ENCODE measurements at places on chromosomes 2 and 18. TPM values are rescaled to one million over a fixed set of nuclear protein-coding genes. Genes with fewer than 3 reads are reported as not detected.

- peaks cover 44% of the 10 kb centered on the region for H3K36me3 ChIP-seq
- no peak overlapping the region for H3K27ac ChIP-seq
- H3K4me3 ChIP-seq = no peak overlapping the region
- no peak for DNase-seq
- H3K27me3 ChIP-seq = no peaks in the 10 kb centered on the region
These were observed 23.6 kb upstream of the MSH2 start for GRCh38 chr2:47379384-47379783.

GRCh38 chr2:42297322-42297936 is 63.6 kb downstream of the COX7A2L start:
- H3K4me1 ChIP-seq = no peaks in the 10 kb centered on the region
- peaks cover 3% of the 10 kb centered on the region for H3K36me3 ChIP-seq
- H3K27ac ChIP-seq = no peak overlapping the region
- H3K27me3 ChIP-seq = no peaks in the 10 kb centered on the region
- H3K4me3 ChIP-seq = no peak overlapping the region
- DNase-seq = no peak

DNA sequence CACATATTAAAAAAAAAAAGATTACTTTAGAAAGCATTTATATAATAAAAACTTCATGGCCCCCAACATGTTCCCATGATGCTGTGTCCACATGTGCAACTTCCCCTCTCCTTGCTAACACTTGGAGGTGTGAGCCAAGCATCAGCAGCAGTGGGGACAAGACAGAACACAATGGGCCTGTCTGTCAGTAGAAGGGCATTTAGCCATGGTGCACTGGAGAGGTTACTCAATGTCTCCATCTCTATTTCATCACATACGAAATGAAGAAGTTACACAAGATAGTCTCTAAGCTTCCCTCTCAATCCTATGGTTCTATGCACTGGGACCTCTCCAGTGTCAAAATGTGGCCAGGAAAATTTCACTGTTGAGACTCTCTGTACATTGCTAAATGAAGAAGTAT is 2.5 kb downstream of the VIT start:
- H3K4me1 ChIP-seq = no peaks in the 10 kb centered on the region
- no peak for DNase-seq
- no peaks in the 10 kb centered on the region for H3K36me3 ChIP-seq
- H3K27me3 ChIP-seq = no peaks in the 10 kb centered on the region
- no peak overlapping the region for H3K27ac ChIP-seq

GRCh38 chr18:56238576-56238975 is 399.8 kb downstream of the TXNL1 start:
- no peaks in the 10 kb centered on the region for H3K4me1 ChIP-seq
- H3K27ac ChIP-seq = no peak overlapping the region
- no peak for DNase-seq
- no peaks in the 10 kb centered on the region for H3K36me3 ChIP-seq
- H3K4me3 ChIP-seq = no peak overlapping the region

Gene MYOM1
- 2.1 TPM for polyA plus RNA-seq

- H3K4me1 ChIP-seq = no peaks in the 10 kb centered on the region
- DNase-seq = no peak
These were observed 92.0 kb upstream of the LMAN1 start for GRCh38 chr18:59451073-59451472.

Gene GALR1
- polyA plus RNA-seq = not detected

Gene DTNB
- polyA plus RNA-seq = 23.0 TPM

Gene CRYGC
- polyA plus RNA-seq = not detected

DNA sequence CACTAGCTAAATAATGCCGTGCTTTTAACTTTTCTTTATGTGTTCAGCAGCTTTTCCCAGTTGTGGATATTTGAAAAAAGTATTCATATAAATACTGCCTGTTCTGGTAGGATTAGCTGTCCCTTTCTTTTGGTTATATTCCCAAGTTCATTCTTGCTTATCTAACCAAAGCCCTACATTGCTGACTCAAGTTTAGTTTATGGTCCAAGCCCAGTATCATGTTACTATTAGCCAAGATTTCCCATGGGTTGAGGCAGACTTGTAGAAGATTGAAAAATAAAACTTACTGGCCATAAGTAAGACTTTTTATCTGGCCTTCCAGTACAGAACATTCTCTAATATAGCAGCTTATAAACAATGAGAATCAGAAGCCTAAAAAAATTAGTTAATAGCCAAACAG is 49.7 kb upstream of the NFE2L2 start:
- no peaks in the 10 kb centered on the region for H3K36me3 ChIP-seq
- H3K4me1 ChIP-seq = peaks cover 2% of the 10 kb centered on the region
- H3K27me3 ChIP-seq = no peaks in the 10 kb centered on the region
- H3K27ac ChIP-seq = peak overlapping the region; percentile 64
- peak overlapping the region; percentile 12 for H3K4me3 ChIP-seq
- no peak for DNase-seq

Gene LONRF2
- 1.1 TPM for polyA plus RNA-seq

Gene SAG
- not detected for polyA plus RNA-seq

Gene ATF2
- 14.1 TPM for polyA plus RNA-seq

Gene PLGLB2
- 1.3 TPM for polyA plus RNA-seq

- DNase-seq = no peak
- no peaks in the 10 kb centered on the region for H3K27me3 ChIP-seq
- no peak overlapping the region for H3K4me3 ChIP-seq
- no peaks in the 10 kb centered on the region for H3K4me1 ChIP-seq
These were observed 8.1 kb upstream of the SSB start for GRCh38 chr2:169790581-169790980.

Gene STPG4
- polyA plus RNA-seq = not detected

Gene CREG2
- polyA plus RNA-seq = not detected

DNA sequence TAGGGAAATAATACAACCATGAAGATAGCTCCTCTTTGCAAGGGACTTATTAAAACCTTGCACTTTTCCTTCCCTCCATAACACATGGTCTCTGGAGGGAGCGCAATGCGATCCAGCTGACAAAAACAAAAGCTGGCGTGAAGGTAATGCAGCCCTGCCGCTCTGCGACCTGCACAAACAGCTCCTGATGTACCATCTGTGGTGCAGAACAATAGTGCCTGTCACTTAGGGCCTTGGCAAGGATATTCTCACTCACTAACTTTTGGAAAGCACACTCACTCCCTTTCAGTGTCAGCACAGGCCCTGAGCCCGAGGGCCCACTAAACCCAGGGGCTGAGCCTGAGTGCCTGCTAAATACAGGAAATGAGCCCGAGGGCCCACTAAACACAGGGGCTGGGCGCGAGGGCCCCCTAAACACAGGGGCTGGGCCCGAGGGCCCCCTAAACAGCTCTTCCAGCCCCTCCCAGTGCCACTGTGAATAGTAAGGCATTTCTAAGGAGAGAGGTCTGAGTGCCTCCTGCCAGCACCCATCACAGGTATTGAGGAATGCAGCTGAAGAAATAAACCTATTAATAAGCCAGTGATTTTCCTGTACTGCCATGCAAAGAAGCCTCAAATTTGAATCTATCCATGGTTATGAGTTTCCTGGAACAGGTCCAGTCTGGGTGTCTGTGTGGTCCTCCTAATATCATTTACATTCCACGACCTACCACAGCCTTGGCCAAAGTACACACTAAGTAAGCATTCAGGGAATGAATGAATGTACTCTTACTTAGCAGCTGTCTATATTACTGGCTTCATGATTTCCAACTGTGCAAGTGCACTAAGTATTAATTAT is 9.3 kb downstream of the L3MBTL4 start:
- no peaks in the 10 kb centered on the region for H3K27me3 ChIP-seq
- no peak for DNase-seq
- no peaks in the 10 kb centered on the region for H3K36me3 ChIP-seq
- peaks cover 16% of the 10 kb centered on the region for H3K4me1 ChIP-seq
- no peak overlapping the region for H3K4me3 ChIP-seq

Gene MC2R
- not detected for polyA plus RNA-seq

DNA sequence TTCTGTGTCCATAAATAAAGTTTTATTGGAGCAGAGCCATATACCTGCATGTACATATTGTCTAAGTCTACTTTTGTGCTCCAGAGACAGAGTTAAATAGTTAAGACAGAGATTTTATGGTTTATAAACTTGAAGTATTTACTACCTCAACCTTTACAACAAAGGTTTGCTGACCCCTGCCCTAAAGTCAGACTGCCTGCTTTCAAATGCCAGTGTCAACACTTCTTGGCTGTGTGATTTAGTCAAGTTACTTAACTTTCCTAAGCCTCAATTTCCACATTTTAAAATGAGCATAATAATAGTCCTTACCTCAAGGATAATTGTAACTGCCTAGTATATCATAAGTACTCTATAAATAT is 44.4 kb upstream of the ITPRID2 start:
- no peak overlapping the region for H3K4me3 ChIP-seq
- peak; percentile 53 for DNase-seq
- H3K36me3 ChIP-seq = no peaks in the 10 kb centered on the region
- no peaks in the 10 kb centered on the region for H3K4me1 ChIP-seq

- H3K4me3 ChIP-seq = no peak within 1 kb of the TSS
- H3K27me3 ChIP-seq = peaks cover 23% of the 10 kb centered on the region
- H3K36me3 ChIP-seq = no peaks in the 10 kb centered on the region
These were observed at the start of gene CIDEA for GRCh38 chr18:12254136-12254819. TSS of gene CIDEA (plus strand) at chr18:12254361. CDS start at chr18:12254384, 23 bp downstream.

Gene KCNJ3
- polyA plus RNA-seq = 9.9 TPM

DNA sequence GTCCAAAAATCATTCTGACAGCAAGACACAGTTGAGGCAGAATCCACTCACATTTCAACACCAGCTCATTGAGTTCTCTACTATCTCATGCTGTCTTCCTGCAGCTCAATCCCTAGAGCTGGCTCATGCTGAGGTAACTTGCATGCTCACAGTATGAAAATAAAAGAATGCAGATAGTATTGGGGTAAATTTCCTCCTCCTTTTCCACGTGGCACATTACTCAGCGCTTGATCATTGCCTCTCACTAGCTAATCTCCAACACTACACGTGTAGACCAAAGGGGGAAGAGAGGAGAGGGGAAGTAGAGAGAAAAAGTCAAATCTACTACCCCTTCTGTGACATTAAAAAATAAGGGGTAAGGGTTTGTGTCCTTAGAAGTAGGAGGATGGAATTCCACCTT is 300.6 kb downstream of the AFF3 start:
- H3K27ac ChIP-seq = no peak overlapping the region
- no peaks in the 10 kb centered on the region for H3K4me1 ChIP-seq
- DNase-seq = no peak
- H3K4me3 ChIP-seq = no peak overlapping the region

Gene RNF125
- 0.62 TPM for polyA plus RNA-seq

GRCh38 chr18:51107082-51107481 is 77.1 kb downstream of the SMAD4 start:
- no peaks in the 10 kb centered on the region for H3K27me3 ChIP-seq
- H3K4me1 ChIP-seq = no peaks in the 10 kb centered on the region
- no peak overlapping the region for H3K27ac ChIP-seq

GRCh38 chr2:227462462-227462951 is 9.4 kb upstream of the AGFG1 start:
- H3K4me3 ChIP-seq = no peak overlapping the region
- no peaks in the 10 kb centered on the region for H3K36me3 ChIP-seq
- H3K27me3 ChIP-seq = no peaks in the 10 kb centered on the region
- DNase-seq = no peak
- H3K4me1 ChIP-seq = no peaks in the 10 kb centered on the region
- no peak overlapping the region for H3K27ac ChIP-seq

- H3K27ac ChIP-seq = peak overlapping the region; percentile 80
- no peak for DNase-seq
- H3K4me3 ChIP-seq = peak overlapping the region; percentile 93
- no peaks in the 10 kb centered on the region for H3K27me3 ChIP-seq
- H3K36me3 ChIP-seq = no peaks in the 10 kb centered on the region
These were observed 1.3 kb downstream of the GORASP2 start for GRCh38 chr2:170930131-170930990.

Gene CROCC2
- not detected for polyA plus RNA-seq

DNA sequence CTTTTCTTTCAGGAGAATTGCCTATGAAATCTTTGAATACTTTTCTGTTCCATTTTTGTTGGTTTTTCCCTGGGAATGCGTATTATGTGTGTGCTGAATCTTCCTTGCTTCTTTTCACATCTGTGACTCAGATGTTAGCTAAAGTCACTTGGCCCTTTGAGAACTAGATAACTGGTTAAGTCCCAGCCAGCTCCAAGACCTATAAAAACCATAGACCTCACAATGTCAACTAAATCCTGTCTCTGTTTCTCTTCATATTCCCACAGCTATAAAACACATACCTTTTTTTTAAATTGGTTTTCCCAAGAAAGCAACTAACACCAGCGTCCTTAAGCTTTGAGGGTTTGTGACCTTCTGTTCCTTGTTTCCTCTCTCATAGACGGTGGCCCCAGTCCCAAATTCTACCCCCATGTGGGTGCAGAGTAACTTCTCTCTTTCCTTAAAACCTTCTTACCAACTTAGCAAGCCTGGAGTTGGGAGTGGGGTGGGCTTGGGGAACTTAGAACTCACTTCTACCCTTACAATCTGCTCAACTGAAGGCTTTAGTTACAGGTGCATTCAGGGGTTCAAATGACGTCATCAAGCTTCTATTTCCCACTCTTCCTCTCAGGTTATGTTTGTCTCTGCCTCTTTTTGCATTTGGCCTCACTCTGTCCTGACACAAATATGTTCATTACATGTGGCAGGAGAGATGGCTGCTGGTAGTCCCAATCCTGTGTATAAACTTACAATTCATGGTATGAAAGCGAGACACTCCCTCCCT is 58.1 kb upstream of the TGIF1 start:
- no peak for DNase-seq
- H3K36me3 ChIP-seq = no peaks in the 10 kb centered on the region
- no peaks in the 10 kb centered on the region for H3K4me1 ChIP-seq
- H3K27ac ChIP-seq = no peak overlapping the region

DNA sequence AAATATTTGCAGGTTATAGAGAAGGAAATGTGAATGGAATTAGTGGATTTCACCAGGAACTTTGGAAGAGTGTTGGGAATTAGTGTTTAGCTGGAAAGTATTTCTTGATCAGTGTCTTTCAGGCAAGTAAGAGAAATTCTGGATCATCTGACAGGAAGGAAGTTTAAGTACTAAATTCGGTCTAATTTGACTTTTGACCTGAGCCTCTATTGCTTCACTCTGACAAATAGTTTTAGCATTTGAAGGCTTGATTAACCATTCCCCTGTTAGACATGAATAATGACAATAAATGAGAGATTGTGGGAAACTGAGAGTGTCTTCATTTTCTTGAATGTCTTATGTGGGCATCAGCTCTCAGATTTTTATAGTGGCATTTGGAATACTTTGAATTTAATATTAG is 16.0 kb downstream of the CCNT2 start:
- H3K4me1 ChIP-seq = no peaks in the 10 kb centered on the region
- DNase-seq = no peak
- no peak overlapping the region for H3K4me3 ChIP-seq
- peaks cover 2% of the 10 kb centered on the region for H3K36me3 ChIP-seq
- H3K27me3 ChIP-seq = no peaks in the 10 kb centered on the region

Data from kidney (tissue), 22 donors.